ENCODE measurements at places on chromosomes 7 and 10.

- no peak for DNase-seq
Measured at GRCh38 chr7:80439894-80440821, 71.7 kb downstream of the GNAT3 start.

DNA sequence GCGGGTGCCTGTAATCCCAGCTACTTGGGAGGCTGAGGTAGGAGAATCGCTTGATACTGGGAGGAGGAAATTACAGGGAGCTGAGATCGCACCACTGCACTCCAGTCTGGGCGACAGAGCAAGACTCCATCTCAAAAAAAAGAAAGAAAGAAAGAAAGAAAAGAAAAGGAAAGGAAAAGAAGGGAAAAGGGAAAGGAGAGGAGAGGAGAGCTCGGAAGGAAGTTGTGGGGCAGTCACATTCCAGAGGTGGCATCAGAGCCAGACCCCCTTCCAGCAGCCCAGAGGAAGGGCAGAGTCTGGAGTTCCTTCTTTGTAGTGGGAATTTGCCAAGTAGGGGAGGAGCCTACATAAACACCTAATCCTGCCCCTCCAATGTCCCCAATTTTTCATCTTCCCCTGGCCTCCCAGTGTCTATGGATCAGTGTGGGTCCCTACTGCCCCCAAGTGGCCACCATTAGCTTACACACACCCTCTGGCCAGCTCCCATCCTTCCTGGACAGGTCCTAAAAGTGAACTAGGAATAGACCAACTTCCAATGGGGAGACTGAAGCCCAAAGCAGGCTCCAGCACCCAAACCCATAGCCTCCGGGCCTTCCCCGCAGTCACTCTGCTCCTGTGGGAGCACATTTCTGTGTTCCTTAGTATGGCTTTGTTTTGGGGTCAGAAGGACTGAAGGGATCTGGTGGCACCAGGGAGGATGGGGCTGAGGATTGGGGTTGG lies 39.6 kb upstream of the HSPB1 start:
- no peak for DNase-seq

GRCh38 chr10:103740611-103741010 lies 114.8 kb downstream of the SH3PXD2A start:
- no peak for DNase-seq

GRCh38 chr7:72298912-72299311 lies 113.2 kb downstream of the CALN1 start:
- no peak for DNase-seq

DNA sequence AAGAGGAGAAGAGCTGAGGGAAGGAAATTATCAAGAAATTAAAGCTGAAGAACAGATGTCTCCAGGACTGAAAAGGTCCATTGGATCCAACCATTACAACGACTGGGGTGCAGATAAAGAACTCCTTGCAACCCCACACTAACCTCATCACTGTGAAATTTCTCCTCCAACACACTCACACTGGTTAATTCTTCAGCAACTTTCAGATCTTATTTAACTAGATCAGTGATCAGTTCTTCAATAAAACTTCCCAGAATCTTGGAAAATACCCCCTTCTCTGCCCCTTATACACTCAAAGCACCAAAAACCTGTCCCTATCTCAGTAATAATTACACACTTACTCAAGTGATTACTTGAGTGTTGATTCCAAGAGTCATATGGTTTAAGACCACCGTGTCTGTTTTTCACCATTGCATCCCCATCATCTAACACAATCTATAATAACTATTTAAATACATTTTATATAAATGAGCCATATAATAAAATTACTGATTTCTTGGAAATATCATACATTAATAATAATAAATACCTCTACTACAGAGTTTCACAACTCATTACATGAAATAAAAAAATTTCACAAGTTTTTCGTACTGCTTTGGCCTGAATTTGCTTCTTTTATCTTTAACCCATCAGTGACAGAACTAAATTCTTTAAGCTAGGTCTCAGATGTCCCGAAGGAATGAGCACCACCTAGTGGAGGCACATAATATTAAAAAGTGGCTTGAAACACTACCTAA lies 123.7 kb downstream of the MPP7 start:
- DNase-seq: no peak

GRCh38 chr10:3662775-3663174 lies 122.2 kb downstream of the KLF6 start:
- DNase-seq: no peak
